Activated CD4-positive, alpha-beta T cell treated with anti-CD3 and anti-CD28 coated beads, Interleukin-2, amount 10 ng/mL, durations not matched to agents 24 days and 14 days (primary cell): ENCODE measurements at places on chromosomes 6 and 20. TPM values are rescaled to one million over a fixed set of nuclear protein-coding genes. Genes with fewer than 3 reads are reported as not detected.

DNA sequence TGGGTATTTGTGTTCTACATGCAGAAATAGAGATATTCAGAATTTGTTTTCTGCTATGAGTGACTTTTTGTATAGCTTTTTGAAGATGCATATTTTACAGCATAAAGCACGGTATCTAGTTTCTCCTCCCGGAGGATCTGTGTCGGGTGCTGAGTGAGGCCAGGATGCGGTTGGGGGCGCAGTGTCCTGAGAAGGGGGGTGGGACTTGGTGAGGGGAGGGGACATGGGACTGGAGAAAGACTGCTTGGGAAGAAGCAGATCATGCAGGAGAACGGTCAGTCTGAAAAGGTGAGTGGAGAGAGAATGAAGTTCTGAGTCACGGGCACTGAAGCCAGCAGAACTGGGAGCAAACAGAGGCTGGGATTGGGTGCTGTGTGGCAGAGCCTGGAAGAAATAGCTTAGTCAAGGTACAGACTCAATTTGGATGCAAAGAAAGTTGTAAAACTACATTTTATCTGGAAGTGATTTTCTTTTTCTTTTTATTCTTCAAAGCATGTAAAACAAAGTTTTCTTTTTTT lies 44.0 kb downstream of the STX11 start:
- no peak for DNase-seq

DNA sequence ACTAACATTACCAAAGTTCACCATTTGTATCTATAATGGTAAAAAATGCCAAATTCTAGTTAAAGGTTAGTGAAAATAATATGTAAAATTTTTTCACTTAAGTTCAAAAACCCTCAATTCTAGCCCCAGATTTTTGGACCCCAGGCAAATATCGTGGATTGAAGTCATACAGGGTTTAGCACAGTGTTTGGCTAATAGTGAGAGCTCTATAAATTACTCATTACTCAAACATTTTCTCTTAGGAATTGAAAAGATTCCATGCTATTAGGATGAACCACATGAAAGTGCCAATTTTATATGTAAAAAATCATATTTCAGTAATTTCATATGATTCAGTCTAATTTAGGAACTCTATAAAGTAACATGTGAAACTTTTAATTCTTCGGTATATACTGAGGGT lies 170.3 kb upstream of the PREP start:
- no peak for DNase-seq

GRCh38 chr20:59829054-59829785 lies 104.2 kb downstream of the SYCP2 start:
- no peak for DNase-seq

DNA sequence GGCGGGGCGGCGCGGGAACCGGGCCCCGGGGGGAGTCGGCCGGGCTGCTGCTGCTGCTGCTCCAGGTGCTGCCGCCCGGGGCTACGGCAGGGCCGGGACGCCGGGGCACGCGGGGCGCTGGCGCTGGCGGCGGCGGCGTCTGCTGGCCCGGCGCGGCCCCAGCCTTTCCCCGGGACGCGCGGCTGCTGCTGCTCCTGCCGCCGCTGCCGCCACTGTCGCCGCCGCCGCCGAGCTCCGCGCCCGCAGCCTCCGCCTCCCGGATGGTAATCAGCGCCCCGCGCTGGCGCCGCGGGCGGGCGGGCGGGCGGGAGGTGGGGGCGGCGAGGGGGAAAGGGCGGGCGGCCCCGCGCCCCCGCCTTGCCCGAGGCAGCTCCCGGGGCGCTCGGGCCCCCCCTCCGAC lies 306 bp downstream of the EBF4 start:
- peak; percentile 80 for DNase-seq

DNA sequence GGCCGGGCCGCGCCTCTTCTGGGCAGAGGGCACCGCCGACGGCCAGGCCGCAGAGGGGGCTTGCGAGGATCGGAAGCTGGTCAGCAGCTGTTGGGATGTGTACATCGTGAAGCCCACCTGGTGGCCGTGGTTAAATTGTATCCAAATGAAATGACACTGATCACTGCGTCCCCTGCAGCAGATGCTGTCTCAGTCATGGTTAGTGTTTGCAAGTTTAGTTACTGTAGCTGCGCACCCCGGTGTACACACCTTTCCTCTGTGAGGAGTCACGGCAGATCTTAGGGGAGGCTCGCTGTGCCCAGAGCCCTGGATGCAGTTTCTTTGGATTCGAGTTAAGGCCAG lies 653 bp downstream of the NAA20 start:
- DNase-seq: peak; percentile 71

GRCh38 chr6:722077-722524 lies 29.2 kb upstream of the EXOC2 start:
- peak; percentile 93 for DNase-seq

DNA sequence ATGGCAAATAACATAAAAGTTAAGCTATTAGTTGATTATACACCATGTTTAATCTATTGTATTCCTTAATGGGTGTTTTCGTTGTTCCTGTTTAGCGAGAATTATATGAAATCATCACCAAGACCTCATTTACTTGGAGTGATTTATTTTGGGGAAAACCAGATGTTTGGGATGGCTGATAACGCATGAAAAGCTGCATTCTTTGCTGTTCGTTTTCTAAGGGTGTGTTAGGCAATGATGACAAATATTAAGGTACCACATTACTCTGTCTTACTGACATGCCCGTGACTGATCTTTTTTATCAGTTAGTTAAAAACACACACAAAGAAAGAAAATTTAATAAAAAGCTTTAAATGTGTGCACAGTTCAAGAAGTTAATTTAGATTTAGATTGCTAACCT lies 176.4 kb downstream of the ZFP64 start:
- no peak for DNase-seq

DNA sequence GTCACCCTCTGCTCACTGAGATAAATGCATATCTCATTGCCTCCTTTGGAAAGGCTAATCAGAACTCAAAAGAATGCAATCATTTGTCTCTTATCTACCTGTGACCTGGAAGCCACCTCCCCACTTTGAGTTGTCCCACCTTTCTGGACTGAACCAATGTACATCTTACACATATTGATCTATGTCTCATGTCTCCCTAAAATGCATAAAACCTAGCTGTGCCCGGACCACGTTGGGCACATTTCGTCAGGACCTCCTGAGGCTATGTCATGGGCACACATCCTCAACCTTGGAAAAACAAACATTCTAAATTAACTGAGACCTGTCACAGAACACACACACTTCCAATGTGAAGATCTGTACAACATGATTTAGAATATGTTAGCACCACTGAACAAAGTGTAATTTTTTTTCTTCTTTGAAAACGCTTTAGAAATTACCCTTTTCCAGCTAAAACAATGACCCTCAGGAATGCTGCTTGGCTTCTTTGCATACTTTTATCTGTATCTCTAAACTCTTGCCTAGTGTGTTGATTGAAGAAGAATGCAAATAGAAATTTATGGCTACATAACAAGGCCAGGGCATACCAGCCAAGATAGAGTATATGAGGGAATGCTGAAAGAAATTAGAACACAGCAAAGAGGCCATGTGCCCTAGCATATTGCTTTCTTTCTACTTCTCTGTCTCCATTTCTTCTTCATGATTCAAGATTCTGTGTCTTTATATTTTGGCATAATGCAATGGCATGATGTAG lies 84.6 kb upstream of the DST start:
- no peak for DNase-seq

DNA sequence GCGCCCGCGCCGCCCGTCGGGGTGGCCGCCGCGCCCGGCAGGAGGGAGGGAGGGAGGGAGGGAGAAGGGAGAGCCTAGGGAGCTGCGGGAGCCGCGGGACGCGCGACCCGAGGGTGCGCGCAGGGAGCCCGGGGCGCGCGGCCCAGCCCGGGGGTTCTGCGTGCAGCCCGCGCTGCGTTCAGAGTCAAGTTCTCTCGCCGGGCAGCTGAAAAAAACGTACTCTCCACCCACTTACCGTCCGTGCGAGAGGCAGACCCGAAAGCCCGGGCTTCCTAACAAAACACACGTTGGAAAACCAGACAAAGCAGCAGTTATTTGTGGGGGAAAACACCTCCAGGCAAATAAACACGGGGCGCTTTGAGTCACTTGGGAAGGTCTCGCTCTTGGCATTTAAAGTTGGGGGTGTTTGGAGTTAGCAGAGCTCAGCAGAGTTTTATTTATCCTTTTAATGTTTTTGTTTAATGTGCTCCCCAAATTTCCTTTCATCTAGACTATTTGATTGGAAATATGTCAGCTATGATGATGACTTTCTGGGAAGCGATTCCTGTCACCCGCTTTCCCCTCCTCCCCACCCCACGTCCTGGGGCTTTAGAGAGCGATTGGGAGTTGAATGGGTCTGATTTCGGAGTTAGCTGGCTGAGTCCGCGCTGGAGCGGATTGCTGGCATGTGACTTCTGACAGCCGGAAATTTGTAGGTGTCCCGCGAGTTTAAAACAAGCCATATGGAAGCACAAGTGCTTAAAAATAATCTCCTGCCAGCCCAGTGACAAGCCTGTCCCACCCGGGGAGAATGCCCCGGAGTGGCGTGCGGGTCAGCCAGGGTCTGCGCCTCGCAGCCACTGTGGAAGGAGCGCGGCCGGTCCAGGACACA lies 1.1 kb downstream of the ESR1 start:
- no peak for DNase-seq

- DNase-seq: peak; percentile 58
These were observed 101.6 kb downstream of the TMEM200A start for GRCh38 chr6:130467146-130468050.

- DNase-seq: no peak
These were observed 66.3 kb downstream of the NT5E start for GRCh38 chr6:85516168-85516567.

DNA sequence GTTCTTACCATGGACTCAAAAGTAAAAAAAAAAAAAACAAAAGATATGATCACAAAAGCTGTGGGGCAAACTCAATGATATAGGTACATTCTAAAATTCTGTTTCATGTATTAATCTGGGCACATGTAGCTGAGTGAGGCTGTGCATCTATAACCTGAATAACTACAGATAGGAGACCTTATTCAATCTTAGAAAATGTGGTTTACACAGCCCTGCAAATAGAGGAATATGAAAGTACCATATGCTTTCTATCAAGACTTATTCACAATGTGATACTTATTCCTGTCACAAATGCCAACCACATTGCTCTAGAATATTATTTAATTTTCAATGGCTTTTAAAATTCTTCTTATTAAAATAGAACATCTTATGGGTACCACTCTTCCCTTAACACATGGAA lies 3.1 kb upstream of the SPACA1 start:
- DNase-seq: no peak

DNA sequence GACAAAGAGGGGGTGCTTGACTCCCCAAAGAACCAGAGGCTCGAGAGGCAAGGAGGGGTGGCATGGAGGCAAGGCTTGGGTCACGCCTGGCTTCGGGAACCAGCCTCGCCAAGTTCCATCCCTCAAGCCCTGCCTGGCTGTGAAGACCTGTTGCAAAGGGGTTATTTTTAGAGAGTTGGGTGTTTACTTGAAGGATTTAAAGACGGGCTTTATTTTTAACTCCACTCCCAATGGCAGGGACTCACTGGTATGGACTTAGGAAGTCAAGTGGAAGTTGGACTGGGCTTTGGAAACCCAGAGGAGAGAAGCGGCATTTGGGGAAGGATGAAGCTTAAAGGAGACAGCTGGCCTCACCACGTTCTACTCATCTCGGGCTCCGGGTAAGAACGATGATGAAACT lies 43.1 kb downstream of the JPH2 start:
- no peak for DNase-seq

Gene ITPA
- total RNA-seq: 102 and 103 TPM in 2 replicates

Gene KCNQ2
- 0.26 TPM in 1 of 2 replicates, not detected in the other for total RNA-seq

Gene TINAG
- total RNA-seq: not detected in 2 replicates

Gene EPPIN
- total RNA-seq: not detected in 2 replicates
